ENCODE measurements at places on chromosomes 2 and 18. TPM values are rescaled to one million over a fixed set of nuclear protein-coding genes. Genes with fewer than 3 reads are reported as not detected.

DNA sequence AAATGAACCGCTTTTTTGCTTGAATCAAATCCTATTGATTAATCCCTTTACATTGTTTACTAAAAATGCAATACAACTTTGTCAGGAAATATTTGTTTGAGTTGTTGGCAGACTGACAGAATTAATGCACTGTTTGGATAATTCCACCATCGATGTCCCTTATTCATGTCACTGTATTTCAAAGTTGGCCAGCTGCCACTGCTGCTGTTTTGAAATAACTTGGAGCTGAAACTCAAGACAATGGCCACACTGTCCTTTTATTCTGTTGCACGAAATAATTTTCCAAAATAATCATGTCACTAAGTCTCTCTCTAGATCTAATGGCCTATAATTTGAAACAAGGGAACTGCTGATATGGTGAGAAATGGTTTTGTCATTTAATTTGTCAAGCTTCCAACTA lies 55.2 kb upstream of the PAX3 start:
- no peak overlapping the region for H3K27ac ChIP-seq
- DNase-seq, result no peak
- H3K4me3 ChIP-seq, result no peak overlapping the region
- no peaks in the 10 kb centered on the region for H3K27me3 ChIP-seq

- no peak for DNase-seq
- no peaks in the 10 kb centered on the region for H3K27me3 ChIP-seq
- H3K4me1 ChIP-seq, result peaks cover 4% of the 10 kb centered on the region
- H3K4me3 ChIP-seq, result no peak overlapping the region
Measured at GRCh38 chr2:129724021-129724757, 255.3 kb upstream of the RAB6C start.

The CPSF3 gene
- 86.4 TPM for total RNA-seq

- DNase-seq, result no peak
- no peak overlapping the region for H3K4me3 ChIP-seq
- peaks cover 68% of the 10 kb centered on the region for H3K4me1 ChIP-seq
- no peaks in the 10 kb centered on the region for H3K27me3 ChIP-seq
- H3K36me3 ChIP-seq, result peaks cover 6% of the 10 kb centered on the region
Measured at GRCh38 chr2:234550056-234550455, 53.2 kb upstream of the ARL4C start.

DNA sequence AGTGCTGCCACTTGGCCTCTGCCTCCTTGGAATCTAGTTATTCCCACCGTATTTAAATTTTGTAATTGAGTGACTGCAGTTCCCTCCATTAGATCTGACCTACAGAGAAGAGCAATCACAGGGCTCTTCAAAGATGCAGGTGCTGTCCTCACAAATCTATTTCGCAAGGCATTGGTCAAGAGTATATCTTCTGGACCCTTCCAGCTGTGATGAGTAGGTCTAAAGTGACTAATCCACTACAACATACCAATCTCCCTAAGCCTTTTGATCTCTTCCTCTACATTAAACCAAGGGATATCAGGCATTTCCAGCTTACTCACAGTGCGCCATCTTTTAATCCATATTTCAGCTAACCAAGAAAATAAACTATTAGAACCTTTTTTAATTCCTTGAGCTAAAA lies 65.1 kb upstream of the COL3A1 start:
- H3K27ac ChIP-seq, result no peak overlapping the region
- no peaks in the 10 kb centered on the region for H3K27me3 ChIP-seq
- no peak overlapping the region for H3K4me3 ChIP-seq
- H3K36me3 ChIP-seq, result no peaks in the 10 kb centered on the region
- DNase-seq, result no peak
- H3K4me1 ChIP-seq, result no peaks in the 10 kb centered on the region

The UPP2 gene
- not detected for total RNA-seq

DNA sequence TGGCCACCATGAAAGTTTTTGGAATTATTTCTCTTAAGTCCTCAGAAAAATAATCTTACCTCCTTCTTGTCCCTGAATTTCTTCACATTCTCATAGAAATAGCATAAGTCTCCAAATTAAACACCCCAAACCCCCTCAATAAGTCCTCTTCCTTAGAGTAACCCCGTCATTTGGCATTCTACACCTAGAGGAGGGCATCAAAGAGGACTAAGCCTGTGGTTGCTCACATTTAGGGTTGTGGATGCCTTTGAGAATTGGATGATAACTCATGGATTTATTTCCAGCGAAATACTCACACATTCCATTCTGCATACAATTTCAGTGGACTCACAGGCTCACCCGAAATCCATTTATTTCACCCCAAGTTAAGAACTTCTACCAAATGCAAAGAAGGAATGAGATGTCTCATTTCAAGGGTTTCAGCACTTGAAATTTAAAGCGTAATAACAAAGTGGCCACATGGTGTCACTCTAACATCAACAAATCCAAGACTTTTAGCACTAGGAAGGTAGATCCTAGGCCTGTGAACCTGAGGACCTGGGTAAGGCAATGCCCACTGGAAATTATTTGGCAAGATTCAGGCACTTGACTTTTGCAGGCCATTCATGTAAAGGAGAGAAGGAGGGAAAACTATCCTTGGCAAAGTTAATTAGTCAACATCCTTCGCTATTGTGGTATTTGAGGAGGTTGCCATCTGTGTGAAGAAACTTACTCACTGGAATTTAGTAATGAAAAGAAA lies 24.6 kb downstream of the DYTN start:
- no peaks in the 10 kb centered on the region for H3K4me1 ChIP-seq
- peak; percentile 51 for DNase-seq
- no peaks in the 10 kb centered on the region for H3K27me3 ChIP-seq
- H3K4me3 ChIP-seq, result no peak overlapping the region
- no peaks in the 10 kb centered on the region for H3K36me3 ChIP-seq

- H3K36me3 ChIP-seq, result peaks cover 11% of the 10 kb centered on the region
- peak overlapping the region; percentile 29 for H3K4me3 ChIP-seq
- peaks cover 21% of the 10 kb centered on the region for H3K4me1 ChIP-seq
- H3K27ac ChIP-seq, result peak overlapping the region; percentile 88
Measured at GRCh38 chr2:204437408-204437807, 107.9 kb upstream of the PARD3B start.

The SCG2 gene
- 8.6 TPM for total RNA-seq

GRCh38 chr2:169493360-169493759 lies 14.1 kb downstream of the BBS5 start:
- H3K27ac ChIP-seq, result no peak overlapping the region
- no peak for DNase-seq
- H3K27me3 ChIP-seq, result no peaks in the 10 kb centered on the region
- H3K36me3 ChIP-seq, result peaks cover 9% of the 10 kb centered on the region
- H3K4me3 ChIP-seq, result no peak overlapping the region

- no peak for DNase-seq
- H3K36me3 ChIP-seq, result no peaks in the 10 kb centered on the region
- peaks cover 23% of the 10 kb centered on the region for H3K27me3 ChIP-seq
- H3K4me1 ChIP-seq, result no peaks in the 10 kb centered on the region
- H3K4me3 ChIP-seq, result no peak overlapping the region
- no peak overlapping the region for H3K27ac ChIP-seq
Measured at GRCh38 chr2:73128841-73129535, 16.2 kb upstream of the RAB11FIP5 start.

The TUBB6 gene
- 81.8 TPM for total RNA-seq

GRCh38 chr2:96499061-96499960 lies 5.8 kb downstream of the NEURL3 start:
- H3K36me3 ChIP-seq, result no peaks in the 10 kb centered on the region
- peaks cover 4% of the 10 kb centered on the region for H3K27me3 ChIP-seq
- H3K4me1 ChIP-seq, result no peaks in the 10 kb centered on the region
- no peak for DNase-seq

DNA sequence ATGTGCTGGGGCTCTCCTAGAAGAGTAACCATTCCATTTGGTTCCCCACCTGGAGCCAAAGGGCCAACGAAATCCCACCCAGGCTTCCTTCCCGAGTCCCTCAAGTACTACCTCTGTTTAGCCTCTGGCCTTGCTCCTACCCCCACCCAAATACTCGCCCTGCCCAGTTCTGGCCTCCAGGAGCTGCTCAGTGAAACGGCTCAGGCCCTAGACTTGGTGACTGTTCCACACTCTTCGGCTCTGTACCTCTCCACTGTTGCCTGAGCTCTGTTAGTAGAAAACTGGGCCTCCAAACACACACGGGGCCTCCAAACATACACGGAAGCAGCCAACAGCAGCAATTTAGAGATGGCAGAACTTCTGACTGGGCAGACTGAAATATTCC lies 4.2 kb downstream of the OTX1 start:
- peaks cover 21% of the 10 kb centered on the region for H3K36me3 ChIP-seq
- no peak for DNase-seq
- no peak overlapping the region for H3K27ac ChIP-seq
- H3K4me1 ChIP-seq, result peaks cover 55% of the 10 kb centered on the region
- H3K27me3 ChIP-seq, result peaks cover 95% of the 10 kb centered on the region

The RNF144A gene
- total RNA-seq, result 49.6 TPM

DNA sequence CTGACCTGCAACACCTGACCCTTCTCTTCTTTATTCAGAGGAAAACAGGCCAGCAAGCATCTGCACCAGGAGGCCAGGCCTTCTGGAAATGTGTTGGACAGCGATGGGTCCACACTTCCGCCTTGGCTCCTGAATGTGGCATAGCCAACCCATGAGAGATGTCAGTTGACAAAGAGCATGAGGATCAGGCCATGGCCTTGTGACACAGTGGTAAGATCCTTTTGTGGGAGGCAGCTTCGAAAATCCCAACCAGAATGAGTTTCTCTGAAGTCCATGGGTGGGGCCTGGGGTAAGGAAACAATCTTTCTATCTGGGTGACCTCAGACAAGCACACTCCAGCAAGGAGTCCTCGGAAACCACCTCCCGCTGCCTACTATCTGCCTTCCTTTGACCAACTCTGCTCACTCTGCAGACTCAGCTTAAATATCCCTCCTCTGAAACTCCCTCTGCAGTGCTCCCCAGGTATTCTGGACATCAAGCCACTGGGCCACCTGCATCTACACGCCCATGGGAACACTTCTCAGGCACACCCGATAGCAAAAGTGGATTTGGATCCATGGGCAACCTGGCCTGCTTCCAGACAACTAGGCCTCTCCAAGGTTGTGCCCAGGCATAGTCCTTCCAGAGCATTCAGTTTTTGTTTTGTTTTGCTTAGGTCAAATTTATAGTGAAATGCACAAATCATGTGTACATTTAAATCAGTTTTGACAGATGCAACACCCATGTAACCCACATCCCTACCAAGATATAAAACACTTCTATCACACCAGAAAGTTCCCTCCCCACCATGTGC lies 3.6 kb upstream of the SH2D6 start:
- H3K36me3 ChIP-seq, result no peaks in the 10 kb centered on the region
- peaks cover 22% of the 10 kb centered on the region for H3K4me1 ChIP-seq
- no peak for DNase-seq
- H3K27ac ChIP-seq, result no peak overlapping the region
- peaks cover 12% of the 10 kb centered on the region for H3K27me3 ChIP-seq

DNA sequence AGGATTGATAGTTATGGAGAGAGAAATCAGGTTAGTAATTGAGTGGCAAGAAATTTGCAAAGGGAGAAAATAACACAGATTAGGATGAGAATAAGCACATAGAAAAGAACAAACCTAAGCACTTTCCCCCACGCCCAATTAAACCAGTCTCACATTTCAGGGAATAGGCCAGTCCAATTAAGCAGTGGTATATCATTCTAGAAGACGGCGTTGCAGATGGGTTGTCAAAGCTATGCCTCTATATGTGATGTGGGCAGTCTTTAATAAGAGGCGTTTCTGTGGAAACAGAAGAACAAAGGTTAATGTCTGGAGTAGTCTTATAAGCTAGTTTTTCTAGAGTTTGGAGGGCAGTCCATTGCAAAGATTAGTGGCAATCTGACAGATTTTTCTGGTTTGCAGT lies 61.6 kb downstream of the B3GNT2 start:
- no peaks in the 10 kb centered on the region for H3K27me3 ChIP-seq
- H3K27ac ChIP-seq, result no peak overlapping the region
- no peak for DNase-seq
- H3K4me1 ChIP-seq, result no peaks in the 10 kb centered on the region
- no peak overlapping the region for H3K4me3 ChIP-seq
- no peaks in the 10 kb centered on the region for H3K36me3 ChIP-seq

DNA sequence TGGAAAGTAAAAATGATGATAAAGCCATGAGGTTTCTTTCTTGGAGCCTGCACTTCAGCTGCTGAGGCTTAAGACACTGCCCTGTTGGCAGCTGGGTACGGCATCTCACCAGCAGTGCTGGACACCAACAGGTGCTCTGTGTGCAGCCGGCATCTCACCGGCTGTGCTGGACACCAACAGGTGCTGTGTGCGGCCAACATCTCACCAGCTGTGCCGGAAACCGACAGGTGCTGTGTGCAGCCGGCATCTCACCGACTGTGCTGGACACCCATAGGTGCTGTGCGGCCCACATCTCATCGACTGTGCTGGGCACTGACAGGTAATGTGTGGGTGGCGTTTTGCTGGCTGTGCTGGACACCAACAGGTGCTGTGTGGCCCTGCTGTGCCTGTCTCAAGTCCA lies 190.8 kb downstream of the TMEM18 start:
- H3K27me3 ChIP-seq, result peaks cover 2% of the 10 kb centered on the region
- no peaks in the 10 kb centered on the region for H3K4me1 ChIP-seq
- no peak overlapping the region for H3K4me3 ChIP-seq
- no peak for DNase-seq

DNA sequence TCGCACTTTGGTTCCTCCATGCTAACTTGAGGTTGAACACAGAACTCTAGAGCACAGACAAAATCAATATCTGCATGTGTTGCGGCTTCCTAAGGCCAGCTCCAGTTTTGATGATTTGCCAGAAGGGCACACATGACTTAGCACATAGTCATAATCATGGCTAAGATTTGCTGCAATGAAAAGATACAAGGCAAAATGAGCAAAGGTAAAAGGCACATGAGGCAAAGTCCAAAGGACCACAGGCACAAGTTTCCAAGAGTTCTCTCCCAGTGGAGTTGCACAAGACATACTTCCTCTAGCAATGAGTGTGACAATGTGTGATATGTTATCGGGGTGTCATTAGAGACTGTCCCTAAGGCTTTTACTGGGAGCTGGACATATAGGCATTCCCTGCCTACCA lies 24.2 kb upstream of the CXXC1 start:
- no peak overlapping the region for H3K27ac ChIP-seq
- H3K4me3 ChIP-seq, result no peak overlapping the region
- H3K36me3 ChIP-seq, result no peaks in the 10 kb centered on the region
- no peak for DNase-seq
- H3K27me3 ChIP-seq, result peaks cover 50% of the 10 kb centered on the region

GRCh38 chr18:48488388-48488850 lies 50.4 kb upstream of the CTIF start:
- H3K4me1 ChIP-seq, result peaks cover 10% of the 10 kb centered on the region
- H3K27ac ChIP-seq, result no peak overlapping the region
- DNase-seq, result no peak
- no peaks in the 10 kb centered on the region for H3K36me3 ChIP-seq
- H3K4me3 ChIP-seq, result no peak overlapping the region
- no peaks in the 10 kb centered on the region for H3K27me3 ChIP-seq

DNA sequence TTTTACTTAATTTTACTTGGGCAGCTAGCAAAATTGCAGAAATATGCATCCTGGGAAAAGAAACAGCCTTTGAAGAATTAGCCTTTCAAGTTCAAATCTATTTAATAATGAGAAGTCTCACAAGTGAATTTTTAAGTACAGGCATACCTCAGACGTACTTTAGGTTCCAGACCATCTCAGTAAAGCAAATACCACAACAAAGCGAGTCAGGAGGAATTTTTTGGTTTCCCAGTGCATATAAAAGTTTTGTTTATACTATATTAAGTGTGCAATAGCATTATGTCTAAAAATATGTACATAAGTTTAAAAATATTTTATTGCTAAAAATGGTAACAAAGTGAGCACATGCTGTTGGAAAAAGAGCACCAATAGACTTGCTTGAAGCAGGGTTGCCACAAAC lies 50.8 kb upstream of the TWSG1 start:
- DNase-seq, result no peak
- no peak overlapping the region for H3K4me3 ChIP-seq
- no peaks in the 10 kb centered on the region for H3K4me1 ChIP-seq

GRCh38 chr18:9771977-9772660 lies 64.0 kb downstream of the RAB31 start:
- no peaks in the 10 kb centered on the region for H3K27me3 ChIP-seq
- H3K4me3 ChIP-seq, result no peak overlapping the region
- peaks cover 38% of the 10 kb centered on the region for H3K4me1 ChIP-seq

Measured in neural crest cell (in vitro differentiated cells).